AG20443 (cell line): ENCODE measurements at places on chromosomes 12 and 14.

- DNase-seq = peak; percentile 59
Observed at GRCh38 chr12:53952871-53953734, 1.6 kb upstream of the HOXC12 start.

DNA sequence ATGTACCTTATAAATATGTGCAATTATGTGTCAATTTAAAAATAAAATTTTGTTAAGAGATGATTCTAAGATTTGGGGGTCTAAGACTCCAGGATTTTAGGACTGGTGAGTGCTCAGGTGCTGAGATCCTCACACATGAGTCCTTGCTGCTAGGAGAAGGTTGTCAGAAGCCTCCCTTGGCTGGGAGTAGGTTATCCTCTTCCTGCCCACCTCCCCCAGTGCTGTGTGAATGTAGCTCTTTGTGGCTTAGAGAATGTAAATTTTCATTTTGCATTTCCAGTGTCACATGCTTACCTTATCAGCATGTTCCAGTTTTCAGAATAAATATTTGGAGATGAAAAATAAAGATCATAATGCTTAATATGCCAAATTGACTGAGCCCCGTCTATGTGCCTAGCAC is 114.2 kb upstream of the MDM1 start:
- no peak for DNase-seq

DNA sequence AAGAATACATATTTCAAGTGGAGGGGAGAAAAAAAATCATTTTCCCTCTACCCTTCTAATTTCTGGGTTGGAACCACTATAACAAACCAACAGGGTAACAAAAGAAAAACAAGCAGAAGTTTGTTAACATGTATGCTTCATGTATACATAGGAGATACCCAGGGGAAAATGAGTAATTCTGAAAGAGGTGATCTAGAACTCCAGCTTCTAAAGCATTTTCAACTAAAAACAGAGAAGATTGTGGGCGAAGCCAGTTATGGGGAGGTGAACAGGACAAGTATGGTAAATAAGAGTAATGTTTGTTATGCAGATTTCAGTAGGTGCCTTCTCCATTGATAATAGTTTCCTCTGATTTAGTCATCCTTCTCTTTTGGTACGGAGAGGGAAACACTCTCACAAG is 16.7 kb downstream of the FNTB start:
- DNase-seq = no peak

- peak; percentile 56 for DNase-seq
Observed at GRCh38 chr12:754851-755562, 2.6 kb downstream of the WNK1 start.

DNA sequence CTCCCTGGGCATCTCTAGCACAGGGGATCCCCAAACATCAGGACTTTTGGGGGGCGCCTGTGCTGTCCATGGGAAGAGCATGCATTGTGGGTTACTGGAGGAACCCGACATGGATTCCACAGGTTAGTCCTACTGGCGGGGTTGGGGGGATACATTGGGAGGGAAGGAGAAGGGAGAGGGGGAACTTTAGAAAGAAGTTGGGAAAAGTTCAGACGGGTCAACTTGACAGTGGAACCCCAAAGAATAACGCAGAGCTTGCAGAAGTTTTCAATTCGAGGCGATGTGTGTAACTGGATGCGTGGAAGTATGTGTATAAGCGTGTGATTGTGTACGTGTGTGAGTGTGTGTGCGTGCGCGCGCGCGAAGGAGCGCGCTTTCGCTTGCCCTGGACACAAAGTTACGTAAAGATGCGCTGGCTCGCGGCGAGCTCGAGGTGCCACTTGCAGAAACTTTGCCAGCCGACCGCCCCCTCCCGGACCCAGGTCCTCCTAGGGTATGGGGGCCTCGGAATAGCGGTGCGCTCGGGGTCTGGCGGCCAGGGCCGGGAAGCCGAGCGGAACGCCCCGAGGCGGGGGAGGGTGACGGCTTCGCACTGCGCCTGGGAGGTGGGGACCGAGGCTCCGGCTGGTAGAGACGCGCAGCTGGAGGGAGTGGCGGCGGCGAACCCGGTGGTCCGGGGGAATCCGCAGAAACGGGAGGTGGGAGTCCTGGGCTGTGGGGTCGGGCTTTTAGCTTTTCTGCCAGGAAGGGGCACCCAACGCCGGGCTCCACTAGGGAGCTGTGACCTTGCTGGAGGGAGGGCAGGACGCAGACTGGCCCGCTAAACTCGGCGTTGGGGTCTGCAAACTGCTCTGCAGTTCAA is 669 bp downstream of the RFX4 start:
- peak; percentile 17 for DNase-seq

DNA sequence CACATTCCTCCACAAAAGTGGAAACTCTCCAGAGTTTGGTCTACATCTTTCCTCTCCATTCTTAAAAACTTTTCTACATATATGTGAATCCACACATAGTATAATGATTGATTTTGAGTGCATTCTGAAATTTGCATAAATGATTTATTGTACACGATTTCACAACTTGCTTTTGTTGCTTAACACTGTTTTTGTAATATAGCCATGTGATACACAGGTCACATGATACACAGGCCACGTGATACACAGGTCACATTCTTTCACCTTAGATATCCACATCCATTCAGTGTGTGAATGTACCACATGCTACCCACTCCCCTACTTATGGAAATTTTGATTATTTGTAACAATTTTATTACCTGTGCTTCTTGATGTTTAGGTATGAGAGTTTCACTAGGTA is 319.1 kb downstream of the ZFP36L1 start:
- no peak for DNase-seq

- no peak for DNase-seq
Observed at GRCh38 chr14:91873471-91874415, 6.4 kb upstream of the TC2N start.

GRCh38 chr14:77204459-77204771 is 22.8 kb downstream of the TMEM63C start:
- no peak for DNase-seq

DNA sequence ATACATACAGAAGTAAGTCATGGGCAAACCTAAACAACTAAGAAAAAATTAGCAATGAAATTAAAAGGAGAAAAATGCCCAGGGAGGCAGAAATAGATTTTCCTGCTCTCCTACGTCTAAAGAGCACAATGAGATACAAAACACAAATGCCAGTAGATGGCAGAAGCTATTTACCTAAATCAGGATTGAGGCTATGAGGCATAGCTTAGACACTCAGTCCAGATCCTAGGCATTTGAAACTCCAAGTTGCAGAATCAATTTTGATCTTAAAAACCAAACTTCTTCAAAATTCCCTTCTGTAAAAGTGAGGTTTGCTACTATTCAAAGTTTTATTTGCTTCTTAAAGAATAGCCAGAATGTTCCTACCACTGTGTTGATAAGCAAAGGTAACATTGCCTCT is 368.6 kb downstream of the DAD1 start:
- no peak for DNase-seq

DNA sequence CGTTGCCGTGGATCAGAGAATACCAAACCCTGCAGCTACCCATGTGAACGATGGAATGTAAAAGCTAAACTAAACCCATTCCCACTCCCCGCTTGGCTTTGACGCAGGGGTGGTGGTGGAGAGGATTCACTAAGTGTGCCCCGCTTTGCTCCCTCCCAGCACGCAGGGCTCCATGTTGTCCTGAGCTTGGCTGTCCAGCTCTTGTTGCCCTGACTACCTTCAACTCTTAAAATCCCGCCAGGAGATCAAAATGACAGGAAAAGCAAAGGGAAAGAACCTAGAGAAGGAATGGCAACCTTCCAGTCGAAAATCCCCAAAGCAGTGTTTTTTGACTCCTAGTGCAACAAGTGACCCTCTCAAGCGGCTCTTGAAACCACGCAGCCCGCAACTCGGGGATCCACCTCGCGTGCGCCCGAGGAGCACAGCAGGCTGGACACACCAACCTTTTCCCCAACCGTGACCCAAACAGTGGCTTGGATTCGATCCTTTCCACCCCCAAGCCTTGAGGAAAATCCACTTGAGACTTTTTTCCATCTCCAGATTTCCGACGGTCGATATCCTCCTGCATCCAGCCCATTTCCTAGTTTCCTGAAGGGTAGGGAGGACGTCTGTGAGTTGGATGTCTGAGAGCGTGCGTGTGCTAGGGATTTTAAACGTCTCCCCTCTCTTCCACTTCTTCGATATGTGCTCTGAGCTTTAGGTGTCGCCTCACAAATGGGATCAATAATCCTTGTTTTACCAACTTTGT is 1.4 kb downstream of the SYT10 start:
- peak; percentile 9 for DNase-seq

DNA sequence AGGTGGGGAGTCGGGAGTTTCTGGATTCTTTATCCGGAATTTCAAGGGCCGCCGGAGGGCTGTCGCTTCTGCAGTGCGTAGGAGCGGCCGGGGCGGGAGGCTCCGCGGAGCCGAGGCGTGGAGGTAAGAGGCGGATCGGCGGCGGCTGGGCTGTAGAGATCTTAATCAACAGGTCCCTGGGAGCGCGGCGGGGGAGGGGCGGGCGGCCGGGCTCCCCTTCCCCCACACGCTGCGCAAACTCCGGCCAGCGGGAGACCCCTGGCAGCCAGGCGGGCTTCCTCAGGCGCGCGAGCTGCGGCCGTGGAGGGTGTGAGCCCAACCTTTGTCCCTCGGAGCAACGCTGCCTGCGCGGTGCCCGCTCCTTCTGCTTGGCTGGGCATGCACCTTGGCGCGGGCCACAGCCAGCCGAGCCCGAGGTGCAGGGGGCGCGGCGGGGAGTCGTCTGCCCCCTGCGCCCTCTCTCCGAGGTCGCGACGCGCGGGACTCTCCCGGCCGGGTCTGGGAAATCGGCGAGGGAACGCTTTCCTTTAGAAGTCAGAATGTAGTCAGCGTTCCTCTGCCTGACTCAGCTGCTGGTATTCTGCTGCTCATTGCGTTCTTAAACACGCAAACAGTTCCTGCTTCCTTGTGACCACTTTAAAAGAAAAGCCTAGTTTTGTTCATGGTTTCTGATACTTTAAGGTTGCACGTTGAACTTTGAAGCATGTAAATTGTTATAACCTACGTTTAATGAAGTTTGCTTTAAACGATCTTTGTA is at the start of gene PALS1:
Gene PALS1 (plus strand): TSS at position 25 of the 757 bp plus-strand sequence. CDS start 37,736 bp downstream, outside the sequence.
- DNase-seq = peak; percentile 69

DNA sequence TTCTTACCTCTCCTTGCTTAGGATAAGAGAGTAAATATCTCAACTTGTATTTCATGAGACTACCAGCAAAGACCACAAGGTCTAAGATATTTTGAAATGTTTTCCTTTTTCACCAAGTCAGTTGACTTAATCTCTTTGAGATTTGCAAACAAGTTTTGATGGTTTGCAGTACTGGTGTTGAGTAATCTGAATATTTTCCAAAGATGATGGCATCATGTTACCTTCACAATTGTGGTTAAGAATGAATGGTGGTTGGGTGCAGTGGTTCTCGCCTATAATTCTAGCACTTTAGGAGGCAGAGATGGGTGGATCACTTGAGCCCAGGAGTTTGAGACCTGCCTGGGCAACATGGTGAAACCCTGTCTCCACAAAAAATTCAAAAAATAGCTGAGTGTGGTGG is 225.7 kb downstream of the TMTC2 start:
- no peak for DNase-seq

DNA sequence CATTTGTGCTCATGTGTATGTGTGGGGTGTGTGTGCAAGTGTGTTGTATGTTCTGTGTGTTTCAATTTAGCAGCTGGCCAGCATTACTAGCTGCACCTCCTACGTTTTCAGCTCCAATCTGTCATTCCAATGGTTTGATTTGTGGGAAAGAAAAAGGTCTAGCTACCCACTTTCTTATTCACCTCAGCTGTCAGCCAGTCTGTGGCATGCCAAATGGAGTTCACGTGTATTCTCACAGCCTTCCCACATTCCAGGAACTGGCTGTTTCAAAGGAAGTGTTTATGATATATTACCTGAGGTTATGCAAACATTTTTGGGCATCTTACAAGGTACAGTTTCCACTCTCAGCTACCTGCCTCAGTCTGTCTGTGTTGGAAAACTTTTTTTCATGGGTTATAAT is 220.2 kb upstream of the CPNE8 start:
- no peak for DNase-seq

- peak; percentile 52 for DNase-seq
Observed at GRCh38 chr12:75526655-75527511, 15.5 kb upstream of the KRR1 start.

DNA sequence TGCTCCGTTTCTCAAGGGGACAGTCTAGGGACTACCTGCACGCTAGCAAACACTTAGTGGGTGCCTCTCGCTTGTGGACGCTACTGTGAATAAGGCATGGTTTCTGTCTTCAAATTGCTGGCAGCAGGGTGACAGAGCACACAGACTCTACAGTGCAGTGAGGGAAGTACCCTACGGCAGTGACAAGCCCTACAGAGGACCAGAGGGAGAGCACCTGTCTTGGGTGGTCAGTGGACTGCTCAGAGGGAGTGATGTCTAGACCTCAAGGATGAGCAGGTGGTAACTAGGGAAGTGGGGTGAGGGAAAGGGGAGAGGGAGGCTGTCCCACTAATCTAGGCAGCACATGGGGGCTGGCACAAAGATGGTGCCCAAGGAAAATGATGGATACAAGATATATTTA is 160.5 kb downstream of the RBM19 start:
- DNase-seq = no peak

- DNase-seq = no peak
Observed at GRCh38 chr14:79668951-79669350, 542.4 kb downstream of the DIO2 start.

- DNase-seq = no peak
Observed at GRCh38 chr12:22215467-22216253, 118.8 kb downstream of the ST8SIA1 start.

DNA sequence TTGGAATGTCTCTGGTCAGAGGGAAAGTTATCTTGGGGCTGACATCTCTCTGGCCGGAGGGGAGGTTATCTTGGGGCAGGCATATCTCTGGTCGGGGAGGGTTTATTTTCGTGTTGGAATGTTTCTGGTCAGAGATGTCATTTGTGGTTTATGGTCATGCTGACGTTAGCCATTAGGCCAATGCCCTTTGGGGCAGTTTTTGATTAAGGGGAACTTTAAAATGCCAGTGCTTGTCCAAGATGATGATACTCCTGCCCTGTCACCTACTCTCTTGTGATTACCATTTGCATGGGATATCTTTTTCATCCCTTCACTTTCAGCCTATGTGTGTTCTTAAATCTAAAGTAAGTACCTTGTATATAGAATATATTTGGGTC is 29.0 kb upstream of the A2M start:
- DNase-seq = no peak

DNA sequence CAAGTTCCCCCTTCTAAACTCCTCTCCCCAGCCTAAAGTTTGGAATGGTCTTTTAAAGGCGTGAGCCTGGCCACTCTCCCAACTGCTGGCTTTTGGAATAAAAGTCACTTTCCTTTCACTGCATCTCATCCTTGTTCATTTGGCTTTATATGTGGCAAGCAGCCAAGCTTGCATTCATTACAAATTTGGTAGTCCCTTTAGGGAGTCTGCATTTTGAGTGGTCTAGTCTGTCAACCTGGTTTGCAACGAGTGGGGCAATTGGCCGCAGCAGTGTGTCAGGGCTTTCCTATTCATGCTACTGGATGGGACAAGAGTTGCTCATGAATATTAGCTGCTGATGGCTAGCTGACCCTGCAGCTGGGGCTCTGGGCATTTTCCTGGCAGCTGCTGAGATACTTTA is 57.0 kb downstream of the CATSPERB start:
- DNase-seq = no peak
